PC-9 (cell line): ENCODE measurements at places on chromosomes 4 and X. TPM values are rescaled to one million over a fixed set of nuclear protein-coding genes. Genes with fewer than 3 reads are reported as not detected.

CLGN gene
- total RNA-seq, result 0.35 and 0.38 TPM in 2 replicates

TSR2 gene
- total RNA-seq, result 53.0 and 56.9 TPM in 2 replicates

DNA sequence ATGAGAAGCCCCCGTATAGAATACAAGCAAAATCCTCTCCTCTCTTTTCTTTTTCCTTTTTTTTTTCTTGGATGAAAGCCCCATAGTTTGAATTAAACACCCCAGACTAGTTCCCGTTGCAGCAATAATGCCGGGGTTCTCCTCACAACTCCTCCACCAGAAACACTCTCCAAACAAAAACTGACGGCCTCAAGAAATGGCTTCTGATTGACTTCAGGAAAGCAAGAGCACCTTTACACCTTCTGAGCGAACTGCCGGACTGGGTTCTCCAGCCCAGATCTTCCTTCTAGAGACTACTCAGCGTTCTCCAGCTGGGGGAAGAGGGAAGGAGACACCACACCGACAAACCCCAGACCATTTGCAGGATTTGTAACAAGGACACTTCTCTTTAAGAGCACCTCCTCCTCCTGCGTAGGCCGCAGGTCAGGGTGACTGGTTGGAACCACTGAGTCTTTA is 4.0 kb downstream of the HAND2 start:
- DNase-seq, result no peak

- DNase-seq, result no peak
These were observed 2.0 kb downstream of the ANKRD37 start for GRCh38 chr4:185398618-185399017.

- DNase-seq, result no peak
These were observed 133.8 kb upstream of the NKX1-1 start for GRCh38 chr4:1539859-1540600.

- DNase-seq, result no peak
These were observed 990 bp upstream of the HADH start for GRCh38 chr4:107988763-107989035.

GRCh38 chr4:173334891-173335752 is 964 bp upstream of the HMGB2 start:
- DNase-seq, result peak; percentile 90

- no peak for DNase-seq
These were observed 121.2 kb downstream of the GASK1B start for GRCh38 chr4:158051401-158052235.

GRCh38 chr4:90951037-90951436 is 823.8 kb downstream of the CCSER1 start:
- DNase-seq, result peak; percentile 12

- no peak for DNase-seq
These were observed 94.1 kb downstream of the DRD5 start for GRCh38 chr4:9875516-9875915.

GRCh38 chr4:123573866-123574508 is 177.4 kb downstream of the SPRY1 start:
- DNase-seq, result no peak
